Esophagus squamous epithelium (tissue), 5 donors: ENCODE measurements at places on chromosomes 3 and 15.

GRCh38 chr3:124059580-124059979, 67.7 kb upstream of the ROPN1 start:
- no peak for DNase-seq

- DNase-seq = no peak
These were observed 49.7 kb downstream of the PDHB start for GRCh38 chr3:58383904-58384303.

DNA sequence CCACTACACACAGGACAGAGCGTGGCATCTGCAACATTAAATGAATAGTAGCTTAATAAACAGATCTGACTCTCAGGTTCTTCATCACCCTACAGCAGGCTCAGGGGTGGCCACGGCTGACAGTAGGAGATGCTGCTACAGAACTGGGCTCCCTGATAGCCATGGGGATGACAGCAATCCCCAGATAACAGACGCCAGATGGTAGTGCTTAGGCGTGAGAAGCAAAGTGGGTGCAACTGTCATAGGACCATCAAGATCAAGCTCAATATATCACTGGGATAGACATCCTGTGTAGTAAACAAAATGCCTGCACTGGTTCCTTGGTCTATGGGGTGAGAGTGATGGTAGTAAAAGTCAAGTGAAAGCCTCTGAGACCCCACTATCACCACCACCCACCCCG, 2.6 kb upstream of the TPRA1 start:
- DNase-seq = no peak

GRCh38 chr3:114221165-114221880, 16.1 kb downstream of the ZNF80 start:
- DNase-seq = no peak

DNA sequence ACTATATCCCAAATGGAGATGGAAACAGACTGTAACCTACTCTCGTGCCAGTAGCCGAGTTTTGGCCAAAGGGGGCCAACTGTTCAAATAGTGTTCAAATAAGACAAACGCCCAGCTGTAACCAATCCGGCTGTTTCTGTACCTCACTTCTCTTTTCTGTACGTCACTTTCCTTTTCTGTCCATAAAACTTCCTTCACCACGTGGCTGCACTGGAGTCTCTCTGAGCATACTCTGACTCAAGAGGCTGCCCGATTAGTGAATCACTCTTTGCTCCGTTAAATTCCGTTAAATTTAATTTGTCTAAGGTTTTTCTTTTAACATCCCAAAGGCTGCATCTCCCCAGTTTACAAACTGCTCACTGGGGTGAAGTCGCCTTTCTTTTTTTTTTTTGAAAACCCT, 219.2 kb upstream of the P2RY1 start:
- no peak for DNase-seq

GRCh38 chr3:186476044-186476468, 68.1 kb downstream of the CRYGS start:
- no peak for DNase-seq

GRCh38 chr3:102223132-102223531, 211.7 kb upstream of the ZPLD1 start:
- no peak for DNase-seq
